ENCODE measurements at places on chromosomes 16 and 17.

GRCh38 chr17:45127207-45127547 lies 5.1 kb downstream of the PLCD3 start:
- no peak for DNase-seq

DNA sequence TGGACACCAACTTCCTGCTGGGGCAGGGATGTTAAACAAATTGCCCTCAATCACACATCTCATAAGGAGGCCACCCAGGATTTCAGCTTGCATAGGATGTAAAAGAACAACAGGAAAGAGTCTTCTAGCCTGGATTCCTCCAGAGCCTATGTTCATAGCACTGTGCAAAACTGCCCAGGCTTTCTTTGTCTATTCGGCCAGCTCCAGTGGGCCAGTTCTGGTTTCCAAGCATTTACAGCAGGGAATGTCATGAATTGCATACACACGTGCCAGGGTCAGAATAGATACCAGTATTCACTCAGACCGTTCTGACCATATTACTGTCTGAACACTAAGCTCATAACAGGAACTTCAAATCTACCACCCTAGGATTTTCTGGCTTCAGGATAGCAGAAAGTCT lies 273.2 kb downstream of the CDH8 start:
- DNase-seq = no peak

GRCh38 chr17:57357830-57358430 lies 101.6 kb downstream of the MSI2 start:
- DNase-seq = no peak

DNA sequence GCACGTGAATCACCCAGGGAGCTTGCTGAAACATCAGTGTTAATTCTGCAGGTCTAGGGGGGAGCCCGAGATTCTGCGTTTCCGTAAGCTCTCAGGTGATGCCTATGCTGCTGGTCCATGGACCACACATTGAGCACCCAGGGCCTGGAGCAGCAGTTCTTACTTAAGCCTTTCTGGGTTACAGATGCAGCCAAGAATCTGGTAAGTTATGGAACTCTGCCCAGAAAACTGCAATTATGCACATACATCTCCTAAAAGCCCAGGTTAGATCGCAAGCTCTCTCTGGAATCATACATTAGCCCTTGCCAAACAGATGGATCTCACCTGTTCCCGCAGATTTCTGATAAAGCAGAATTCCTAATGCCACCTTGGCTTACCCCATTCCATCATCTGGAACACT lies 265.9 kb upstream of the SALL1 start:
- no peak for DNase-seq

DNA sequence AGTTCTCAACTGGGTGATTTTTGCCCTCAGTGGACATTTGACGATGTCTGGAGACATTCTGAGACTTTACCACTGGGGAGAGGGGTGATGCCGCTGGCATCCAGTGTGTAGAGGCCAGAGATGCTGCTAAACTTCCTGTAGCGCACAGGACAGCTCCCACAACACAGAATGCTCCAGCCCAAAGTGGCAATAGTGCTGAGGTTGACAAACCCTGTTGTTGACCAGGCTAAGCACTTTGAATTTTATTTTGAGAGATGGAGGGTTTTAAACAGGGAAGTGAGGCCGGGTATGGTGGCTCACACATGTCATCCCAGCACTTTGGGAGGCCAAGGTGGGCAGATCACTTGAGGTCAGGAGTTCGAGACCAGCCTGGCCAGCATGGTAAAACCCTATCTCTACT lies 44.0 kb downstream of the SYT17 start:
- DNase-seq = no peak

DNA sequence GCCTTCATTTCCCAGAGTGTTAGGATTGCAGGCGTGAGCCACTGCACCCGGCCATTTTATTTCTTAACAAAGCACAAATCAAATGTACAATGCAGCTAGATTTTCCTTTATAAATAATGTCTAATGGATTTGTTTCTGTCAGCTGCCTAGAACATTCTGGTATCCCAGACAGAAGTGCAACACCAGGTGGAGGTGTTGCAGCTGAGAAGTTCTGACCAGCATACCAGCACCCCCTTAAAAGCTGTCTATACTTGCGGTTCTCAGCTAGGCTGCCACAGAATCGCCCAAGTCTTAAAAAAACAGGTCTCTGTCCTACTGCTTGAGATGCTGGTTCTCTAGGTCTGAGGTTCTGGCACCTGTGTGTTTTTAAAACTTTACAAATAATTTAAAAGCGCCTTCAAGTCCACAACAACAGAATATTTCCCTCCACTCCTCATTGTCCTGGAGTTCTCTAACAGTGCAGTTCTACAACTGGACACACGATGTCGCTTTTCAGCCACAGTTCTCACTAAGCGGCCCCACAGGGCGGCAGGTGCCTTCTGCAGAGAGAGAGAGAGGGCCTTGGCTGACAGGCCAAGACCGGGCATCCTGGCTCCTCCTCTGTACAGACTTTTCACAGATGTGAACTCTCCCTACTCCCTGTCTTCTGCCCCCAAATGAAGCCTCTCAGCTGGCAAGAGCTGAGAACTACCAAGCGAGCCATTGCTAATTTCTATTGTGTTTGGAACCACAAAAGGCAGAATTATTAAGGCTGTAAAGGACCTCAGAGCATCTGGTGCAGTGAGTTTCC lies 32.6 kb upstream of the MEOX1 start:
- peak; percentile 80 for DNase-seq

DNA sequence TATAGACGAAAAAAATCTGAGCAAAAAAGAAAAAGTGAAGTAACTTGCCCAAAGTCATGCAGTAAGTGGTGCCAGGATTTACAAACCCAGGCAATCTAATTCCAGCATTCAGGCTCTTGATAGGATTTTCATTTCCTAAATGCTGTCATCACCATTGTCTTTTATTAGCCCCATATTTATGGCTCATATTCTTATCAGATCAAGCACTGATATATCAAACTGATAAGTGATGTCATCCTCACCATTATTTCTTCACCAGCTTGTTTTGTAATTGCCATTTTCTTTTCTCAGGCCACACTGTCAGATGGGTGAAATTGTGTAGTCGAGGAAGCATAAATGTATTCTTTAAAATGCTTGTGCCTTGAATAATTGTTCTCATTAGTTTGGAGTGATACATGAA lies 1.3 kb downstream of the RAD51C start:
- no peak for DNase-seq

- DNase-seq = no peak
Observed at GRCh38 chr17:39404542-39405378, 3.3 kb upstream of the FBXL20 start.

- DNase-seq = no peak
Observed at GRCh38 chr16:55401046-55401445, 77.0 kb downstream of the IRX6 start.

- peak; percentile 69 for DNase-seq
Observed at GRCh38 chr16:81403601-81404391, 40.8 kb upstream of the CMIP start.

Measured in right renal pelvis (tissue), 4 donors.